Thoracic aorta (tissue), 2 donors: ENCODE measurements at places on chromosomes 12 and 14. TPM values are rescaled to one million over a fixed set of nuclear protein-coding genes. Genes with fewer than 3 reads are reported as not detected.

The TTC9 gene
- total RNA-seq = 4.7 TPM

The KRT73 gene
- total RNA-seq = not detected

The CFAP54 gene
- 4.2 TPM for total RNA-seq

The GALNT8 gene
- total RNA-seq = 1.9 TPM

The FAM186B gene
- 0.54 TPM for total RNA-seq

- DNase-seq = no peak
Measured at GRCh38 chr14:95547626-95548327, 12.9 kb downstream of the GLRX5 start.

GRCh38 chr12:115370650-115371049 is 686.7 kb upstream of the TBX3 start:
- no peak for DNase-seq

DNA sequence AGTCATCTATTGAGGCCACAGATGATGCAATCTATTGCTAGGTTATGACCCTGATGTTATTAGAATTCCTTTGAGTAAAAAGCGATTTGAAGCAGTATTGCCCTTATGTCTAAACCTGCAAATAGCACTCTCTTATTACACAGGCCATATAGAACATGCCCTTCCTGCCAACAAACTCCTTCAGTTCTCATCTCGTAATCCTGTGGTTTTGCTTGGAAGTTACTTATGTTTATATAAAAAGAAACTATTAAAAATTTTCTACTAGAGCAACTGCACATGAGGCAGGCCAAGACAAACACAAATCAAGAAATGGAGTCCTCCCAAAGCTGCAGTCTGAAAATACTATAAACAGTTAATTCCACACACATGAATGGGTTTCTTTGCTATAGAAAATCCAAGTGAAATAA is 1200.2 kb downstream of the LRFN5 start:
- no peak for DNase-seq

GRCh38 chr12:106149096-106149784 is 10.5 kb upstream of the NUAK1 start:
- DNase-seq = no peak

- no peak for DNase-seq
Measured at GRCh38 chr12:29622251-29622650, 124.8 kb upstream of the OVCH1 start.

DNA sequence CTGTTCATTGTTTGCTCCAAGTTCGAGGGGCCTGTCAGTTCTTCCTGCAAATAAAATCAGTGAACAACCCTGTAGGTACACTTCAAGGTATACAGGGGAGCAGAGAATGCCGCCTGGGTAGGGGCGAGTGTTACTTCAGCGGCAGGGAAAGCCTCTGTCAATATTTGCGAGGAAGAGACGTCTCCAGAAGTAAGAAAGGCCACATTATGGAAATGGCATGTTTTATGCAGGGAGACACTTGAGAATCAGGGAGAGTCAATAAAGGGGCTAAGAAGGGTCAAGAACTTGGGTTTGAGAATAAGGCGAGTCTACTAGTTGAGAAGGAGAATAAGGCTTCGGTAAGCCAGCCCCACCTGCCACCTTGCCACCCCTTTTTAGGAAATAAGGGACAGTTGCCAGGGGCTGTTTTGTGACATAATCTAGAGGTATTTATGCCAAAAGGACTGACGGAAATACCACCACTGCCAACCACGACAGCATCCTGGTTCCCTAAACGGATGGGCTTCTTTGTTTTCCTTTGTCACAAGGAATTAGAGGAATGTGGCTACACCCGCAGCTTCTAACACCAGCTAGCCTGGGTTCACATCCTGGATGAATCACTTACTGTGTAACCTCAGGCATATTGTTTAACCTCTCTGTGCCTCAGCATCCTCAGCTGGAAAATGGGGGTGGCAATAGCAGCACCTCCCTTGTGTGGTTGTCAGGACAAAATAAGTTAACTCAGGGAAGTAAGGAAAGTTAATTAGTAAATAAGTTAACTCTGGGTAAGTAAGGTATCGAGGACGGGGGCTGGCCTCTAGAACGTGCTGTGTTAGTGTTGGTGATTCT is 67.7 kb downstream of the EID3 start:
- DNase-seq = no peak

DNA sequence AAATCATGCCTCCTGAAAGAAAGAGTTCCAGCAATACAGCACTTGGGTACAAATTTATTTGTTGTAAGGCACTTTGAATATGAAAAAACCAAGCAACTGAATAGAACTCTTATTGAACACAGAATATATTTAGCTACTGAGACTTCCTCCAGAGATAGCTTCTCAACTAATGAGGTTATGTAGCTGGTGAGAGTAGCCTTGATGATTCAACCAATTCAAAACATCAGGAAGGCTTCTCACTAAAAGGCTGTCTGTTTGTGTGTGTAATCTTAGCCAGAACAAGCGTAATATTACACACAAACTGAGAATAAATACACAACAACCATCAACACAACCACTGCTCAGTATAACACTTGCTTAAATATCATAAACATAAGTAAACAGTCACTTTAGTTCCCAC is 20.4 kb downstream of the EIF2B2 start:
- no peak for DNase-seq

DNA sequence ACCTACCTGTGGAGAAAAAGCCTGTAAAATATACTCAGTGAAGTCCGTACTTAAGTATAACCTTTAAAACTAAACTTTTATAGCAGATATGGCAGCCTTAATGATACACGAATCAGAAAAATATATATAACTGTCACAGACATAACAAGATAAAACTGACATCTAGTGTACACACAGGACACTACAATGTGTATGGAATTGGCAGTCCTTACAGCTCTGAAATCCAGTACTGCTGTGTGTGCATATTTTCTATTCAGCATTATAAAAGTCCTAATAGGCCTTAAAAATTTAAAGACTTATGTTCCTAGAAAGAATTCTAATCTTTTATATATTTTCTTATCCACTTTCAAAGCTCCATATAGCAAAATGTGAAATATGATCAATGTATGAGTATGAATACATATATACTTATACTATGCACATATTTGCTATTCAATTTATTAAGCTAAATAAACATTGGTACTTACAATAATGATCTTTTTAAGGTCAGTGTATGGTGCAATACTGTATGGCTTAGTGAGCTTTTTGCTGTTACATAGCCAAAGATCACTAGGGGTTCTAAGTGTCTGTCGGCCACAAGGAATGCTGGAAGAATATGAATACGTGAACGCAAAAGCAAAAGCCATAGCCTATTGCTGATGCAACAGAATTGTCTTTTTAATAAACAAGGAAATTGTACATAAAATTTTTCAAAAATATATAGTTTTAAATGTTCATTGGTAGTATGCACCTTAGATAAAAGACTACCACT is 69.2 kb downstream of the C2CD5 start:
- no peak for DNase-seq

DNA sequence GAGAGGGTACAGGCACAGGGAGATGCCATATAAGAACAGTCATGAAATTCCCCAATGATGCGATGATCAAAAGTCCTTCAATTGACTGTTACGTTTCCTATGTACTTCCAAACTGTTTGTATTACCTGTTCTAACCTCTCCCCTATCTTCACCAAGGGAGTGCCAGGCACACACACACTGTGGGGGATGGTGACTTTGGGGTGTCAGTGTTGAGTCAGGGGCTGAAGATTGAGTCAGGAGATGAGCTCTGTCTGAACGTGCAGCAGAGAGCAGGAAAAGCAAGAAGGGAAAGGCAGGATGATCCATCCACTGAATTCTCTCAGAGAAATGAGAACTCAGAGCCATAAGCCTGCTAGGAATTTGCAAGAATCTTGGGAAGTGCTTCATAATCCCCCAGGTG is 153.4 kb downstream of the EFCAB11 start:
- DNase-seq = no peak

DNA sequence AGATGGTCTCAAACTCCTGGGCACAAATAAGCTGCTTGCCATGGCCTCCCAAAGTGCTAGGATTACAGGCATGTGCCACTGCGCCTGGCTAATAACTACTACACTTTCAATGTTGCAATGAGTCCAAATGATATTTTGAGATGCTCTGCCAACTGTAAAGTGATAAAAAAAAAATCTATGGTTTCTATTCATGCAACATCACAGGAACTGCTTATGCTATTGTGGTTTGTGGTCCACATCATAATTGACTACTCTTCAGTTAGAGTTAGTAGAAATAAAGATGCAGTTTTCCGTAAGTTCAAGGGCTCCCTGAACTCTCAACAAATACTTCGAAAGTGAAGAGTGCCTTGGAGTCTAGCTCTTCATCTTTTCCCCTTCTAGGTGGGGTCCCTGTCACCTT is 239.4 kb downstream of the C12orf75 start:
- no peak for DNase-seq

- no peak for DNase-seq
Measured at GRCh38 chr12:130715150-130715997, 725 bp downstream of the RIMBP2 start.

DNA sequence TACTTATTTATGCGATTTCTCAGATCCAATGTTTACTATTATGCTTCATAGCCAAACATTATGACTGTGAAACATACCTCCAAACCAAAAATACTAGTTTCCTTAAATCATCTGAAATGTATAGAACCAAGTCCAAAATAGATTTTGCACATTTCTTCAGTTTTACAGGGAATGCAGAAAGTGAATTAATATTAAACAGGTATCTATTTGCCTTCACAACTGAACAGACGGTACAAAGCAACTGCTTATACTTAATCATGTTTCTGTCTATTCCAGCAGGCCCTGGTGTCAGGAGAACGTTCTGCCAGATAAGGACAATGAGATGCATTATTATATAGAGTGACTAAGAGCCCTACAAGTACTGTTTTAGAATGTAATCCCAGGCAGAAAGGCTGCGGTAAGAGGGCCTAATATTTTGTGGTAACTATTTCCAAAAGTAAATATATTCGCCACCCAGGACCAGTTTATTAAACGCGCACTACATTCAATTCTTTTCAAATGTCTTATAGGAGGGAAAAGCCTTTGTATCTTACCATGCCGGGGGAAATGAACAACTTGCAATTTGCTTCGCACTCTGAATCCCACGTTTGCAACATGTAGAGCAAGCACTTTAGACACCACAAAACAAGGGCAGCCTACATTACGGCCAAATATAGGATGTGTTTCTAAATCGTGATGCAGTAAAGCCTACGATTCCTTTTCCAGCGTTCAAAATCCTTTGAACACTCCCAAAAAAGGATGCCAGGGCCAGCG is 1.5 kb downstream of the CORO1C start:
- DNase-seq = no peak

GRCh38 chr14:92460541-92460915 is 53.1 kb upstream of the RIN3 start:
- no peak for DNase-seq

- no peak for DNase-seq
Measured at GRCh38 chr12:101799774-101800173, 31.0 kb downstream of the GNPTAB start.

GRCh38 chr12:57188090-57188425 is 28.5 kb upstream of the NXPH4 start:
- no peak for DNase-seq

DNA sequence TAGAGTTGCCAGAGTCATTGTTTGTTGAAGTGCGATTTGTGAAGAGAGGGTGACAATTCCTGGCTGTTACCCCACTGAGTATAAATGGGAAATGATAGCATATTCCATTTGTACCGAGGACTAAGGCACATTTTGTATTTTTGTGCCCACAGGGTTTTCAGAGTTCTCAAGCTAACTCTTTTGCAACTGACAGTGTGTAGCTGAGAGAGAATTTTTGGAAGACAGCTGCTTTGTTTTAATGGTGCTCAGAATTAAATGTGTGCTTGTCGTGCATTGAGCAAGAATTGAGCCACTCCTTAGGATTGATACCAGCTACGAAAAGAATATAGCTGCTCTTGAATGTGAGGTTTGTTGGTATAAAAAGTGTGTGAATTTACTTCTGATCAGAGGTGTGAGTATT is 21.7 kb downstream of the ANKRD13A start:
- DNase-seq = no peak

GRCh38 chr12:112839386-112839972 is 47.9 kb downstream of the RPH3A start:
- no peak for DNase-seq

DNA sequence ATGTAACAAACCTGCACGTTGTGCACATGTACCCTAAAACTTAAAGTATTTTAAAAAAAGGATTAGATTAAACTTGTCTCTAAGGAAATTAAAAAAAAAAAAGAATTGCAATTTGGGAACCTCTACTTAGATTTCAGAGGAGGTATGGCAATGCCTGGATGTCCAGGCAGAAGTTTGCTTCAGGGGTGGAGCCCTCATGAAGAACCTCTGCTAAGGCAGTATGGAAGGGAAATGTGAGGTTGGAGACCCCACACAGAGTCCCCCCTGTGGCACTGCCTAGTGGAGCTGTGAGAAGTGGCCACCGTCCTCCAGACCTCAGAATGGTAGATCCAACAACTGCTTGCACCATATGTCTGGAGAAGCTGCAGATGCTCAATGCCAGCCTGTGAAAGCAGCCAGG is 279.6 kb upstream of the CCDC196 start:
- no peak for DNase-seq

GRCh38 chr12:27975222-27976136 is 2.9 kb upstream of the PTHLH start:
- DNase-seq = no peak
